ENCODE measurements at places on chromosomes 7 and 10.

- no peak for DNase-seq
These were observed 15.3 kb upstream of the UTF1 start for GRCh38 chr10:133214468-133215410.

DNA sequence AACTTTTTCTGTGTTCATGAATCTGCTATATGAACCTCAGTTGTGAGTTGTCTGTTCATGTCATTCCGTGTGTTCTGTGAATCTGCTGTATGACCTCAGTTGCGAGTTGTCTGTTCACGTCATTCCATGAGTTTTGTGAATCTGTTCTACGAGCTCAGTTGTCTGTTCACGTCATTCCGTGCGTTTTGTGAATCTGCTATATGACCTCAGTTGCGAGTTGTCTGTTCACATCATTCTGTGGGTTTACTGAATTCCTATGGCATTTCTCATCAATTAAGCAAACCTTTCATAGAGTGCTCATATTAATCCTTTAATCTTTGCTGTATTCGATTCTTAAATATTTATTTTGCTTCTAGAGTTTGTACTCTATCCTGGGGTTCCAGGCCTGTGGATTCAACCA, 150.6 kb downstream of the DIP2C start:
- no peak for DNase-seq

DNA sequence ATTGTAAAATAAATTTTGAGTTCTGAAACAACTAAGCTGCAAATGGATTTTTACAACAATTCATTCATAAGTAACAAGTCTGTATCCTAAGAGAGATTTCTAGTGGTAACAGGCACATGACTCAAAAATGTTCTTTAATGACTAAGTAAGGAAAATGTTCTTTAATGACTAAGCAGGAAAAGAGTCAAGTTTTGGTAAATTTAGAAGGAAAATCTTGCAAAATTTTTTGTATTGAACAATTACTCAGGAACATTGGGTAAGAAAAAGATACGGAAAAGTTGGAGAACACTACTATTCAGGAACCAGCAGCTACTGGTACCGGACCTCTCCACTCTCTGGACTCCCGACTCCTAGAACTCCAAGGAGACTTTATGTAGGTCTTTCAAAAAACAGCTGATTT, 33.5 kb downstream of the HYCC1 start:
- no peak for DNase-seq

DNA sequence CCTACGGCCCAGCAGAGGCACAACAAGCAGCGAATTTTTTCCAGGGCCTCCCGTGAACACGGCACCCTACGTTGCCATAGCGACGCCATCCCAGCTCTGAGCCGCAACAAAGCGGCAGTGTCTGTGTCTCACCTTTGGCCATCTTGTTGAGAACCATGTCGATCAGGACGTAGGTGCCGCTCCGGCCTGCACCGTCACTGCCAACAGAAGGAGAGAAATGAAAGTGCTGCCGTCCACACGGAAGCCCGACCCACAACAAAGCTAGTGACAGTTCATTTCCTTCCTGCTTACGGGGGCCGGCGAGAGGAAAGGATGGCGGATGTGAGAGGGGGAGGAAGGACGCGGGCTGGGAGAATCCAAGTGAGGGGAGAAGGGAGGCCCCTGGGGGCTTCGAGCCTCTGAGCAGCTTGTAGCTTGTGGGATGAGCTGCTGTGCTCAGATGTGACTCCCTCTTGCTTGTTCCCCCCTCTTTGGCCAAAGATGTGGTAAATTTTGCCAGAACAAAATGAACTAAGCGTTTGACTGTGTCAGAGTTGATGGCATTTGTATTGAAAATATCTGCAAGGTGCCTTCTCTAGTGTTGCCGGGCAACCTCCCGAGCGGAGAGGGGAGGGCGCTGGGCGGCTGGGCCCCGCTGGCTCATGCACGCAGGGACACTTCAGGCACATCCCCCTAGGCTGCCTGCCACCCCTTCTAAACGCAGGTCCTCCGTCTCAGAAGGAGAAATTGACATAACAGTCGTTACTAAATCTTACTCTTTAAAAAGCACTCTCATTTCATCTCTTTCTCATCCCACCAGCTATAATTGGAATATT, 232.2 kb downstream of the DNAJB6 start:
- DNase-seq, result peak; percentile 26

GRCh38 chr10:65952086-65952485, 973.8 kb upstream of the LRRTM3 start:
- DNase-seq, result no peak

GRCh38 chr7:129824291-129825208, 128.2 kb downstream of the UBE2H start:
- DNase-seq, result no peak

- no peak for DNase-seq
These were observed 200.5 kb downstream of the MDFIC start for GRCh38 chr7:115122388-115122787.

- no peak for DNase-seq
These were observed 54.1 kb downstream of the SLIT1 start for GRCh38 chr10:97131666-97132065.

DNA sequence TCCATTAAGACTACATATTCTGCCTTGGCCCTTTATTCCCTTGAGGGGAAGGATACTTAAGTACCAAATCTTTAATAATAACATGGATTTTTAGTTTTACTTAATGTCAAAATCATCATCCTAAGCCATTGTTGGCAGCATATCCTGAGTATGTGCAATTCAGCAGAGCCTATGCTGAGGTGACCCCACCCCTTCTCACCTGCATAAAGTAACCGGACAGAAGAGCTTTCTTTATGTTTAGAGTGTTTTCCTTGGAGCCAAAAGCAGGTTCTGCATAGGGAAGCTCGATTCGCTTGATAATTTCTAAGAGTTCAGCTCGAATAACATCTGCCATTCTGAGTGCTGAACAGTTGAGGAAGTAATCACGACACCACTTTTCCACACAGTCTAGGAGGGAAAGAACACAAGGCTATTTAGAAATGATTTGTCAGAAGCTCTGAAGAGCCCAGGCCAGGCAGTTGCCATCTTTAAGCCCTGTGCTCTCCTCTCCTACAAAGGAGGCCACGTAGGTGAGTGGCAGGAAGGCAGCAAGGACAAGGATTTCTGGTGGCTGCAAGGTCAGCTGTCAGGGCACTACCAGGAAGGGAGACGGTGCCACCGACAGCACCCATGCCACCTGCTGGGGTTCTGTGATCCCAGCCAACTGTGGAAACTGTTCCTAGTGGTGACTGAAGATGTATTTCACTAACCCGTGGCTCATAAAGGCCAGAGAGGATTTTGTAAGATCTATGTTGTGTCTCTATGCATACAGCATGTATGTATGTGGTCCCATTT, 15.6 kb downstream of the BCCIP start:
- no peak for DNase-seq

DNA sequence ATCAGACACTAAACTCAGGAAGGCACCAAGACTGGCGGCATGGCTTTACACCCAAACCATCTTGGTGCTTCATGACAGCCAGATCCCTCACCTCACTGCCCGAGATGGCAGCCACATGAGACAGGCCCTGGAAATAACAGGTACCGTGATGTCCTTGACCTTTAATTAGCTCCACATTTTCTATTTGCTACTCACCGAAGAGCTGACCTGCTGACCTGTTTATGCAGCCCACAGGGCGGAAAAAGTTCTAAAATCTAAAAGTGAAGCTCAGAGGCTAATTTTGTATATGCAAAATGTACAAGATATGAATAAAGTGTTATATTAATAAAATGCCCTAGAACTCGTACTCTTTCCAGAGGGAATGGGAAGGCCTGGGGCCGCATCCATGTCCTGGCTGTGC, 51.6 kb upstream of the RASGEF1A start:
- no peak for DNase-seq

GRCh38 chr10:104577861-104578521, 63.1 kb upstream of the SORCS3 start:
- DNase-seq, result no peak

DNA sequence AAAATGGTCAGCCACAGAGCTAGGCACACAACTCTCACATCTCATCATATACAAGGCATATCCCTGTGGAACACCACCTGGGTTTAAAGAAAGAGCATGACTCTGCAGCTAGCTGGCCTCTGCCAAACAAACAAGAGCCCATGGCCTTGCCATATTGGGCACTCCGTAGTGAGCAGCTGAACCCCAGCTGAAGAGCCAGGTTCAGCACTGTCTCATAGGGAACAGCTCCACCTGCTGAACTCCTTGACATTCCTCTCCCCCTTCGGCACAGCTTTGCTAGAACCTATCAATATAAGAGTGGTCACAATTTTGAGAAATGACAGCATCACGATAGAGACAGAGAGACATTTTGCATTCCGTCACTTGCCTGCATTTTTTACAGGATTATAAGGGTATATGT, 20.0 kb downstream of the SORCS1 start:
- DNase-seq, result no peak

- DNase-seq, result no peak
These were observed 283.4 kb downstream of the GRID1 start for GRCh38 chr10:86083206-86083605.

DNA sequence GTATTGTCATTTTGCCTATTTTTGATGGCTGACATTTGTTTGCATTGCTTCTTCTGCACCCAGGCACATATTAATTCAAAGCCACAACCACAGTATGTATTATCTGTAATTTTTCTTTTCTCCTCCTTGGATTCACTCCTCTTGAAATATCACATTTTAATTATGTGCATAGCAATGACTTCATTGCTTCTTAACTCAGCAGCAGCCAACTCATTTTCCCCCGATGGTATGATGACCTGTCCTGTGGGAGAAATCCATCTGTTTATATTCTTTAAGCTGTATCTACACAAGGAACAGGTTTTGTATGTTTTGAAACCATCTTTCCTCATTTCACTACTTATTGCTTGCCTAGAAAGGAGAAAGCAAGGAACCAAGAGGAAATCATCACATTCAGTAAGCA, 588.8 kb downstream of the INHBA start:
- DNase-seq, result no peak

GRCh38 chr7:150717814-150718420, 1.5 kb downstream of the GIMAP1 start:
- DNase-seq, result no peak

DNA sequence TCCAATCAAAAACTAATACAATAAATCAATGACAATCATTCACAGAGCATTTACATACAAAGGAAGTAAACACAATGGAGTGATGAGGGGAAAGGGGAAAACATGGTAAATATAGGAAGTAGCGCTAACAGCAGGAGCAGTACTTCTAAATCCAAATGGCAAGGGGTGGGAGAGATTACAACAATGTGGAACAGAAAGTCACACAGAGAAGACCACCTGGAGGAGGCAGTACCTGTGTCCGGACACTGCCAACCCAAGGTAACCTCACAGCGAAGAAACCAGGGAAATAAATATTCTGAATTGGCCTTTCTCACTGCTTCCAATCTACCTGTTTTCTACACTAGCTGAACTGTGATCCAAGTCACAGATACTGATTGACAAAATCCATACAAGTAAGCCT, 58.2 kb downstream of the ABI1 start:
- no peak for DNase-seq

DNA sequence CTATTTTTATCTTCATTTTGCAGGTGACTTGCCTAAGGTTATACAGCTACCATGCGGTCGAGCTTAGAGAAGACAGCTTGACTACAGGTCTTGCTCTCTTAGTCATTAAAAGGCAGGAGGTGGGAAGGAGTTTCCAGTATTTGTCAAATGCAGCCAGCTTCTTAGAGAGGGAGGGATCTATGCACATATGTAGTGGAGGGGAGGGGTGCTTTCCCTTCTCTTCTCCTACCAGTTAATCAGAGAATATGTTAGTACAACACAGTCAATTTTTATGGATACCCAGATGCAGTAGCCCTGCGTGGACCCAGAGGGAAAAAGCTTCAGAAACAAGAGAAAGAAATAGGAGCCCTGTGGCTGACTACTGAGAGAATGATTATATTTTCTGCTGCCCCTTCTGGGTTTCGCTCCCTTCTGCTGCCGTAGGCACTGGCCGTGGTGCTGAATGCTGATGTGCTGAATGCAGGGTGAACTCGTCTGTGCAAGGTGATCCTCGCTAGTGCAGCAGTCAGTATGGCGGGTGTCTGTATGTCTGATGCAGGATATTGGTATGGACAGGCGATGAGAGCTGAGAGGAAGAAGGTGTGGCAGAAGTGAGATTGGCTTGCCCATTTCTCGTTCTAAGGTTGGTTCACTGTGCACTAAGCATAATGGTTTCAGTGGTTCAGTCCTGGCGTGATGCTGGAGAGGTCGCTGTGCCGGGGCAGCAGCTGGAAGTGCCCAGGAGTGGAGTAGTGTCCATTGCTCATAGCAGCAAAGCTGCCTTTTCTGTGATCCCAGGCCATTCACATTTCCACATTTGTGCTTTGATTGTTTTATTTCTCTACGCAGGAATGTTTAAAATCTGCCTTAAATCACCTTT, 189.2 kb upstream of the PODXL start:
- no peak for DNase-seq

GRCh38 chr7:140564643-140565042, 76.0 kb downstream of the DENND2A start:
- DNase-seq, result no peak

DNA sequence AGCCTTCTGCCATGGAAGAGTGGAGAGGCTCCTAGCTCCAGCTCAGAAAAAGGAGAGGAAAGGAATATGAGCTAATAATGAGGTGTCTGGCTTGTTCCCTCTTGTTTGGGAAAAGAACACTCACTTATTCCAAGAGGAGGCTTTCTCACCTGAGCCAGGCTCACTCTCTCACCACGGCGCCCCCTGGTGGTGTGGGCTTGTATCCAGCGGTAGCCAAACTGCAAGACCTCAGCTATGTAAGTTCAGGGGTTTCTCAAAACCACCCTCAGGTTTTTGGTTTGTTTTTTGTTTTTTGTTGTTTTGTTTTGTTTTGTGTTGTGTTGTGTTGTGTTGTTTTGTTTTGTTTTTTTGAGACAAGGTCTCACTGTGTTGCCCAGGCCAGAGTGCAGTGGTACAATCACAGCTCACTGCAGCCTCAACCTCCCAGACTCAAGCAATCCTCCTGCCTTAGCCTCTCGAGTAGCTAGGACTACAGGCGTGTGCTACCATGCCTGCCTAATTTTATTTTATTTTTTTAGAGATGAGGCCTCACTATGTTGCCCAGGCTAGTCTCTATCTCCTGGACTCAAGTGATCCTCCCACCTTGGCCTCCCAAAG, 124.0 kb downstream of the TMEM130 start:
- DNase-seq, result peak; percentile 49

GRCh38 chr10:128921389-128922022, 545.5 kb upstream of the MGMT start:
- no peak for DNase-seq

DNA sequence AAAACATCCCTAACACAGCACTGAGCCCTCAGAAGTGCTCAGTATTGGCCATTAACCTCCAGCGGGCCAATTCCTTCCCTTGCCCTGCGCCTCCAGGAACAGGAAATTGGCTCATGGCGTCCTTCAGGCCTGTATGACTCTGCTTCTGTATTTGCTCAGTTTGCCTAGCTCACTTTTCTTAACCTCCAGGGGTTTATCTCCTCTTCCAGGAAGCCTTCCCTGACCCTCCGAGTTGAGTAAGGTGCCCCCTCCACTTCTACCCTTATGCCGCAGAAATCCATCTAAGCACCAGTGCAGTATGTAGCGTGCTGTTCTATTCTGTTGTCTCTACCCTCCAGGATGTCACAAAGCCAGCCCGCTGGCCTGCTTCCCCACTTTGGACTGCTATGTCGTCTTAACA, 1.1 kb upstream of the SFXN4 start:
- no peak for DNase-seq

All from stimulated activated CD4-positive, alpha-beta T cell treated with anti-CD3 and anti-CD28 coated beads, TNF-alpha, amount 100 ng/mL, for 4 hours (primary cell).